ENCODE measurements at places on chromosomes 3 and 15. TPM values are rescaled to one million over a fixed set of nuclear protein-coding genes. Genes with fewer than 3 reads are reported as not detected.
A peak's percentile ranks its signal among the peaks of the same experiment; 100 is the strongest.

- H3K36me3 ChIP-seq = no peaks in the 10 kb centered on the region
- H3K27me3 ChIP-seq = no peaks in the 10 kb centered on the region
- H3K27ac ChIP-seq = no peak overlapping the region
These were observed 445.3 kb downstream of the OTOL1 start for GRCh38 chr3:161941891-161942290.

GRCh38 chr3:87370007-87370406 lies 93.6 kb upstream of the POU1F1 start:
- no peak for DNase-seq
- no peak overlapping the region for H3K27ac ChIP-seq
- H3K4me1 ChIP-seq = no peaks in the 10 kb centered on the region

Gene CA12
- 6.7 TPM for total RNA-seq

DNA sequence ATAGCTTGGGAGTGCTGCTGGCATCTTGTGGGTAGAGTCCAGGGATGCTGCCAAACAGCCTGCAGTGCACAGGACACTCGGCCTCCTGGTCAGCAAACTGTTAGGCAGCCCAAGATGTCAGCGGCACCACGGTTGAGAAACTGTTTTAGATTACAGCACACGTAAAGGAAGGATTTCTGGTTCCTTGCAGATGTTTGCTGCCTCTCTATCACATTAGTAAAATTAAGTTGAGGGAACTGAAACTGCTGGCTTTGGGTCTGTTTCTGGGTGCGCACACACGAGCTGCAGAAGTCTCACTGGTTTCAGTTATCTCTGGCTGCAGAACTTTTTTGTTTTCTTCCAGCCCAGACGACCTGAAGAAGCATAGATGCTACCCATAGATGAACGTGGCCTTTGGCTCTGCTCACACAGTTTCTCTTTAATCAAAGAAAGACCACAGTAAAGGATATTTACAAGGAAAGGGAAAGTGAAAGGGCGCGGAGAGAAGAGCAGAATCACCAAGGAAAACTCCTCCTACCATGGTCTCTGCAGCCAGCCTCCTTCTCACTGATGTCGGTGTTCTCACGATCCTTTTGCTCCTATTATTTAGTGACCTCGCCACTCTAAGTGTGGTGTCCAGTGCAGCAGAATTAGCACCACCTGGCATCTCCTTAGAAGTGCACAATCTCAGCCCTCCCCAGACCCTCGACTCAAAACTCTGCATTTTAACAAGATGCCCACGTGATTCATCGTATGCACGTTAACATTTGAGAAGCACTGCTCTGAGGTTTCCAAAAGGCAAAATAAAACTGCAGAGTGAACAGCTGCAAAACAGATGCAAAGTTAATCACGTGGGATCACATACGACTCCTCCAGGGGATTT lies 50.6 kb upstream of the AKAP13 start:
- peak overlapping the region; percentile 52 for H3K4me3 ChIP-seq
- H3K27me3 ChIP-seq = no peaks in the 10 kb centered on the region
- peak overlapping the region; percentile 94 for H3K27ac ChIP-seq
- peaks cover 28% of the 10 kb centered on the region for H3K4me1 ChIP-seq
- no peak for DNase-seq

- H3K4me1 ChIP-seq = no peaks in the 10 kb centered on the region
- no peaks in the 10 kb centered on the region for H3K36me3 ChIP-seq
- DNase-seq = no peak
- no peak overlapping the region for H3K27ac ChIP-seq
- no peaks in the 10 kb centered on the region for H3K27me3 ChIP-seq
- no peak overlapping the region for H3K4me3 ChIP-seq
These were observed 663.6 kb downstream of the GBE1 start for GRCh38 chr3:81097889-81098288.

- H3K27me3 ChIP-seq = no peaks in the 10 kb centered on the region
- peak overlapping the region; percentile 78 for H3K27ac ChIP-seq
- H3K4me1 ChIP-seq = peaks cover 72% of the 10 kb centered on the region
- H3K36me3 ChIP-seq = no peaks in the 10 kb centered on the region
- DNase-seq = no peak
These were observed 1.9 kb downstream of the CSK start for GRCh38 chr15:74783808-74784175.

- H3K4me1 ChIP-seq = no peaks in the 10 kb centered on the region
- no peaks in the 10 kb centered on the region for H3K36me3 ChIP-seq
- H3K27me3 ChIP-seq = no peaks in the 10 kb centered on the region
These were observed 37.9 kb downstream of the DPH6 start for GRCh38 chr15:35507932-35508638.

Gene LIPC
- 0.64 TPM for total RNA-seq

Gene KCNMB2
- 1.2 TPM for total RNA-seq

Gene MYO5A
- total RNA-seq = 26.0 TPM

- no peak for DNase-seq
- H3K27ac ChIP-seq = no peak overlapping the region
- no peaks in the 10 kb centered on the region for H3K27me3 ChIP-seq
- H3K4me3 ChIP-seq = no peak overlapping the region
- no peaks in the 10 kb centered on the region for H3K4me1 ChIP-seq
- H3K36me3 ChIP-seq = no peaks in the 10 kb centered on the region
These were observed 41.5 kb upstream of the MFGE8 start for GRCh38 chr15:88954431-88955277.

DNA sequence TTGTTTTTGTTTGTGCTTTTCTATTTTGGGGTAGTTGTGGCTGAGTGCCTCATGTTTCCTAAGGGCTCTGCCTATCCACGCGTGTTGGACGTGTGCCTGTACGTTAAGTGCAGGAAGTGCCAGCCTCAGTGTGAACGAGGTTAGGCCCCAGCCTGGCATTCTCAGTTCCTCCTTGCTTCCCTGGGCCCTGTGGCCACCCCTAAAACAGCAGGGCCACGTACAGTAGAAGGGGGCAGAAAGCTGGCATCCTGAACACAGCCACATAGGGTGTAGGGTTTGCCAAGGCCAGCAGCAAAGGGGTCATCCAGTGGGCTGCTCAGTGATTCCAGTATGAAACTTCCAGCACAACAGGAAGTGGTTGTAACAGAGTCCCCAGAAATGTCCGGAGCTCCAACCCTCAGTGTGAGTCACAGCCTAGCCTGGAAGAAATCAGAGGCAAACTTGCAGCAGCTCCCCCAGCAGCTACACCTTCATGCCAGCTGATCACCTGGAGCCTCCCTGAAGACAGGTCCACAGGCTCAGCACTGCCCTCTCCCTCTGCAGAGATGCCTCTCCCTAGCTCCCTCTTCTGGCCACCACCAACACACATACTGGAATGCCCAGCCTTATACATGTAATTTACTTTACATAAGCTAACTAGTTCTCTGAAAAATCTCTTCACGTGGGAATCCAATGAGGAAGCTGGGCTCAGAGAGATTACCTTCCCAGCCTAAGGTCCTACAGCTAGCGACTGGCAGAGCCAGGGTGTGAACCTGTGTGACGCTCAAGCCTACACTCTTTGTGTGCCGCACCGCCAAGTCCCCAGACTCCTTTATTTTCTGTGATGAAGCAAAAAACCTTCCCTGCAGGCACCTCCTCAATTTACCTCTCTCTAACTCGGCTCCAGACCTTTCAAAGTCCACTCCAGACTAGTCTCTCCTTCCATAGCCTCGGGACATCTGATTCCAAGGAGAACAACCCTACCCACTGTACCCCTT lies 26.6 kb downstream of the ILDR1 start:
- DNase-seq = peak; percentile 73
- H3K4me3 ChIP-seq = no peak overlapping the region
- no peaks in the 10 kb centered on the region for H3K36me3 ChIP-seq
- no peaks in the 10 kb centered on the region for H3K27me3 ChIP-seq
- peak overlapping the region; percentile 55 for H3K27ac ChIP-seq

Gene ACSBG1
- not detected for total RNA-seq

DNA sequence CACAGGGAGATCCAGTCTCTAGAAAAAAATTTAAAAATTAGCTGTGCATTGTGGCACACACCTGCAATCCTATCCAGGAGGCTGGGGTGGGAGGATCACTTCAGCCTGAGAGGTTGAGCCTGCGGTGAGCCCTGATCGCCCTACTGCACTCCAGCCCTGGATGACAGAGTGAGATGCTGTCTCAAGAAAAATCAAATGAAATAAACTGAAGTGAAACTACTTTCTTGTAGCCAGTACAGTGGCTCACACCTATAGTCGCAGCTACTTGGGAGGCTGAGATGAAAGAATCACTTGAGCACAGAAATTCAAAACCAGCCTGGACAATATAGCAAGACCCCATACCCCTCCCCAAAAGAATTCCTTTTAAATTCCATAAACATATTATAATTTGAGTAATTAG lies 35.4 kb downstream of the SMARCC1 start:
- H3K4me1 ChIP-seq = peaks cover 7% of the 10 kb centered on the region
- H3K27ac ChIP-seq = no peak overlapping the region
- no peaks in the 10 kb centered on the region for H3K27me3 ChIP-seq

DNA sequence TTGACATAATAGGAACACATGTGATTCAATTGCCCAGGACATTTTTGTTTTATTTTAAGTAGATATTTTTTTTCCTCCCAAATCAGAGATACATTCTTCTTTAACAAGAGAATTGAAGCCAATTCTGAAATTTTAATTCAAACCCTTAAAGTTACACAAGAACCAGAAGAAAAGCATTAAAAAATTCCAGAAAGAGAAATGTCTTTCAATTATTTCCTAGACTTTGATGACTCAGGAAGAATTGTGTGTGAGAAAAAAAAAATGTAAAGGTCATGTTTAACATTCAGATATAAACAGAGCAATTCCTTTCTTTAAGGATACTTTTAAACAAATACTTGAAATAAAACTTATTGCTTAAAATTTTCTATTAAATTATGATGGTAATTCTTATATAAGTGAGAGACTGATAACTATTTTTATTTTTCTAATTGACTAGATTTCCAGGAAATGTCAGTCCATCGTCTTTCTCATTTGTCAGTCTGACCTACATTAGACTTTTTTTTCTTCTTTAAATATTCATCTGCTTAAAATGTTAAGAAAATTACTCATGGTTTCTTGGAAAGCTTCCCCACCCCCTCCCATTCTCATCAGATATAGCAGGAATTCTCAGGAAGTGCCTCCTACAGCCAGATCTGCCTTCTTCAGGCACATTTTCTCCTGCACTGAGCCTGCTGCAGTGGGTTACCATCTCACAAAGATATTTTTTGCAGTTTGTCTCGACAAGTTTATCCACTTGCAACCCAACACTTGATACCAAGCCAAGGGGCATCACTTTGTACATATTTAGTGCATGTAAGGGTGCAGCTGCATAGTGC lies 261.8 kb upstream of the CBLB start:
- no peaks in the 10 kb centered on the region for H3K36me3 ChIP-seq
- H3K4me1 ChIP-seq = no peaks in the 10 kb centered on the region
- no peaks in the 10 kb centered on the region for H3K27me3 ChIP-seq
- no peak for DNase-seq

Gene CGNL1
- 54.9 TPM for total RNA-seq

All from upper lobe of right lung (tissue), 1 donor.